ENCODE measurements at places on chromosomes 2 and 18. TPM values are rescaled to one million over a fixed set of nuclear protein-coding genes. Genes with fewer than 3 reads are reported as not detected.

DNA sequence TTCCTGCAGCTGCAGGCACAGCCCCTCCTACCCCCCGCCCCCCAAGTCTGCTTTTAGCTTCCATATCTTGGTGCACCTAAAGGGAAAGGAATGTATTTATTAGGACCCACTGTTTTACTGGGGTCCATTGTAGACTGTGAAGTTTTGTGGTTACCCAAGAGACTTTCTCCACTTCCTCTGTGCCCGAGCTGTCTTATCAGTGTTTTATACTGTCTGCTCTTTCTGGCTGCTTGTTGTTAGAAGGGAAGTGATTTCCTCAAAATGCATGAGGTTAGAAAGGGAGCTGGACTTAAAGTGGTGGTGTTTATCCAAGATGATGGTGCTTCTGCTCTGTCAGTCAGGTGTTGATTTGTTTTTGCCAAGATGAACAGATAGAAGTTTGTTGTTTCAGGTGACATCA, 85.0 kb downstream of the PTH2R start:
- DNase-seq, result no peak

DNA sequence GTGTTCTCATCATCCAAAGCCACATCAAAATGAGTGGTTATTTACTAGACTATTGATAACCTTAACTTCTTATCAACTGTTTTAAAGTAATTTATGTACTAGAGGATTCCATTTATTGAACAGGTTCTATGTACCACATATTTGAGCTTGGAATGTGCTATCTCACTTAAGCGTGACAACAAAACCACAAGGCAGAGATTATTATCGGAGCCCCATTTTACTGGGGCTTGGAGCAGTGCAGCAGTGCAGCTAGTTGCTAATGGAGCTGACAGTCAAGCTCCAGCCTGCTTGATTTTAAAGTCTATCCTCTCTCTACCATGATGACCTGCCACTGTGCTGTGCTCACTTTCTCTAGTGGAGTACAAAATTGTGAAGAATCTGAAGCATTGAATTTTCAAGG, 24.6 kb downstream of the GCG start:
- no peak for DNase-seq

DNA sequence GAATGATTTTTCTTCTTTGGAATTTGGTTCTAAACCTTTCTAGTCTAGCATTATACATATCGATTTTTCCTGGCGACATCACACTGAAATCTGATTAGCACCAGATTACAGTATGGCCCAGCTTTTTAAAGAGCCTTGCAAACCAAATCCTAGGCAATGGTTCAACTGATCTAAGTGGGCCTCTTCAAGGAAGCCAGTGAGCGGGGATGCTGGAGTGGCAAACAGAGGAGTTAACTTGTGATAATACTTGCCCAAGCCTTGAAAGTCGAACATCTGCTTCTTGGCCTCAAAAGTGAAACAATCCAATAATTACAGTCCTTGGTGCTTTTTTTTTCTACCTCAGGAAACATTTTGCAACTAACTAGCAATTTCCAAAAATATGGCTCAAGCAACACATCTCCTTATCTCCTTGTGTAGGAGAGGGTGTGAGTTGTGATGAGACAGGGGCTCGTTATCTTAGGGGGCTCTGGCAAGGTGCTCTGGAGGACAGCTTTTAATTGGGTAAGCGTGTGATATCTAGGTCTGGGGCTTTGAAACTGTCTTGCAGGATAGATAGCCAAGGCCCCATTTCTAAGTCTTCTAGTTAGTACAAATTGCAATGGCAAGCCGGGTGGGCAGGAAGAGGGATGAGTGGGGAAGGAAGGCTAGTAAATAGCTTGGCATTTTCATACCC, 240.2 kb upstream of the CCDC68 start:
- no peak for DNase-seq

- peak; percentile 19 for DNase-seq
These were observed 10.1 kb upstream of the ID2 start for GRCh38 chr2:8671802-8672201.

DNA sequence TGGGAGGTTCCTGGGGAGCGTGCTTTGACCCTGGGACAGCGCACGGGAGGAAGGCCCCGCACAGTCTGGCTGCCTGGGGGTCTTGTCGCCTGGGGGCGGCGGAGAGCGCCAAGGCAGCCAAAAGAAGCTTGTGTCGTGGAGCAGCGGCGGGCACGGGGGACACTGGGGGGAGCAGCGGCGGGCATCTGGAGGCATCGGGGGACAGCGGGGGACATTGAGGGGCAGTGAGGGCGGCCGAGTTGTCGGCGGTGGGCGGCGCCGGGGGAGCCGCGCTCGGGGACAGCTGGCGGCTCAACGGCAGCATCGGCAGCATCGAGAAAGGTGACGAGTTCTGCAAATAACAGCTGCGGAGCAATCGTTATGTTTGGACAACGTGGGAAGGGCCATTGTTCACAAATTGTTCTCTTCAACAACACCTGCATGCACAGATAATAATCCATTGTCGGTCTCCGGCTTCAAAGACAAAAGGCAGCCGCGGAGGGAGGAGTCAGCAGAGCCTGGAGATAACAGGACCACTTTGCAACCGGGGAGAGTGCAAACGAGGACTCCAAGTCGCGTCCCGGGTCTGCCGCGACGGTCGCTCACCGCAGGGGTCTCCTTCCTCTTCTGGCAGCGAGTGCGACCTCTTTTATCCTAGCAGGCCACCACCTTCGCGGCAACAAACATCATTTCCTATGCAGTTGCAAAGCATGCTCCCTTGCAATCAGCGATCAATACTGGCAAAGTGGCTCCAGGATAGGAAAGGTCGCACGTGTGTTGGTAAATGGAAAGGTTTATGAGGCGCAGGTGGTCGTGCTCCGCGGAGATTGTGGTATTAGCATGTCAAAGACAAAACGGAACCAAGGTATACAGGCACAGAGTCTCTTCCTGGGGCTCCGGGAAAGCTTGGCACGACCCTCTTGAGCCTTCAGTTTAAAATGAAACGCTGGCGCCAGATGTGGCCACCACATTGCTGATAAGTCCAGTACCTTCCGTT, 132.3 kb upstream of the DLX2 start:
- DNase-seq, result no peak

- no peak for DNase-seq
These were observed 20.5 kb downstream of the ITSN2 start for GRCh38 chr2:24339856-24340262.

GRCh38 chr18:25055076-25055475, 296.9 kb downstream of the ZNF521 start:
- DNase-seq, result no peak

DNA sequence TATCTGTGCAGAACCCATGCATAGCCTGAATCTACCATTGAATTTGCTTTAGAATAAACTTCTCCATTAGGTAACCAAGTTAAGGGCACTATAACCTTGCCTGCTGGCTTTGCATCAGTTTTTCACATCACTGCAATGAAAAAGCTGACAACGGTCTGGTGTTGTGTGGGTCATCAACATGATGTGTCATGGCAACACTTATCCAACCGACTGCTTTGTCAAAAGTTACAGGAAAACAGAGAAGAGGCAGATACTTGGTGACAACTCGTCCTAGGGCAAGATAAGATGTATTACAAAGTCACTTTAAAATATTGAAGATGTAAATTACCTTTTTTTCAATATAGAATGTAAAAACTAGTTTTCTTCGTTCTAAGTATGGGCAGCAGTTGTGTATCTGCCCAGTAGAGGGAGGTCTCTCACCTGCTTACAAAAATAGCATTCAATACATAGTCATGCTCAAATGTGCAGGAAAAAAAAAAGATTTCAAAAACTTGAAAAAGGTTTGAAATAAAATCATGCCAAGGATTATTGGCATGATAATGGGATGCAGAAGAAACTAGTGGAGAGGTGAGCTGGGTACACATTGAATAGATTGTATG, 96.3 kb downstream of the EVA1A start:
- no peak for DNase-seq

DNA sequence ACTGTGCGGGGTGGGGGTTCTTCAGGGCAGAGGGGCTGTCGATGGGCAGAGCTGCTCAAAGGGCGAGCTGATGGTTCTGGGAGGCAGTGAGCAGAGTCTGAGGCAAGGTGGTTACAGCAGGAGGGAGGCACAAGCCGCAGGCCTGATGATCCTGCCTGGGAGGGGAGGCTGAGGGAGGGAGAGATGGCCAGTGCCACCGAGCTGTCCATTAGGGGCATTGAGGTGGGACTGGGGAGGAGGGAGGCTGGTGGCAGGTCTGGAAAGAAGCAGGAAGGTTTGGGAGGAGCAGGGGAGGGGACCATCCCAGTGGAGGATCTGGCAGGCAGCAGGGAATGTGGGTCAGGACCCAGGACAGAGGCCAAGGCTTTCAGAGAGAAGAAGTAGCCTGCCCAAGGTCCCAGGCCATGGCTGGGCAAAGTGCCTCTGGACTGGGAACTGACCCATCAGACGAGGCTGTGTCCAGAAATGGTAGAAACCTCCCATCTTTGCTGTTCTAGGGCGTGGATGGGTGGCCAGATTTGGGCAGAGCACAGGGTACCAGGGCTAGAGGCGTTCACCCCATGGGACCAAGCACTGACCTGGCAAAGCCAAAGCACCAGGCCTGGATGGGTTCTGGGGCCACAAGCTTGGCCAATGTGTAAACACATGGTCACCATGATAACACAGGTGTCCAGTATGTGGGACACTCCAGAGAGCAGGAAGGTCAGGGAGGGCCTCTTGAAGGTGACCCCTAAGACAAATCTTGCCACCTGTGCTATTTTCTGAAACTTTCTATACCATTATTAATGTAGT, 55.5 kb downstream of the INHBB start:
- no peak for DNase-seq

GRCh38 chr2:10500601-10501361, 52.7 kb upstream of the ODC1 start:
- DNase-seq, result no peak

DNA sequence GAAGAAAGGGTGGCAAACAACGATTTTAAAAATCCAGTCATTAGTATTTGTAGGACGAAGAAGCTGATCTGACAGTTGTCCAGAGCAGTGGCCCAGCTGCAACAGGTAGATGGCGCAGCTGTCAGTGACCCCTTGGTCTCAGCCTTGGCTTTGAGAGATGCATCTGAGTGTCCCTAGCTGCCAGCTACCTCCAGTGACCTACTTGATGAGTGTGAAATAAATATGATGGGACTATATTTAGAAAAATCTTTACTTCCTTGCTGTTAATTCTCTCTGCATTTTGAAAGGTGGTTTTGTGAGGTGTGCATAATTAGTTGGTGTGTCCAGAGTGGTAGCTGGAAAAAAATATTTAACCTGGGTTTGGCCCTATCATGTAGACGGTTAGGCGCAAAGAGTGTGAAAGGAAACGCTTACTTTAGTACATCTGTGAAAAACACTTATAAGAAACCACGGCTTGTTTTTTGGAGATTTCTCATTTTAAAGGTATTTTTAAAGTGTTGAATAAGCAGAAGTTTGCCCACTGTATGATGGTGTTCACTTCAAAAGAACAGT, 963 bp downstream of the INPP1 start:
- no peak for DNase-seq

GRCh38 chr2:195694553-195694952, 37.5 kb downstream of the SLC39A10 start:
- DNase-seq, result no peak

DNA sequence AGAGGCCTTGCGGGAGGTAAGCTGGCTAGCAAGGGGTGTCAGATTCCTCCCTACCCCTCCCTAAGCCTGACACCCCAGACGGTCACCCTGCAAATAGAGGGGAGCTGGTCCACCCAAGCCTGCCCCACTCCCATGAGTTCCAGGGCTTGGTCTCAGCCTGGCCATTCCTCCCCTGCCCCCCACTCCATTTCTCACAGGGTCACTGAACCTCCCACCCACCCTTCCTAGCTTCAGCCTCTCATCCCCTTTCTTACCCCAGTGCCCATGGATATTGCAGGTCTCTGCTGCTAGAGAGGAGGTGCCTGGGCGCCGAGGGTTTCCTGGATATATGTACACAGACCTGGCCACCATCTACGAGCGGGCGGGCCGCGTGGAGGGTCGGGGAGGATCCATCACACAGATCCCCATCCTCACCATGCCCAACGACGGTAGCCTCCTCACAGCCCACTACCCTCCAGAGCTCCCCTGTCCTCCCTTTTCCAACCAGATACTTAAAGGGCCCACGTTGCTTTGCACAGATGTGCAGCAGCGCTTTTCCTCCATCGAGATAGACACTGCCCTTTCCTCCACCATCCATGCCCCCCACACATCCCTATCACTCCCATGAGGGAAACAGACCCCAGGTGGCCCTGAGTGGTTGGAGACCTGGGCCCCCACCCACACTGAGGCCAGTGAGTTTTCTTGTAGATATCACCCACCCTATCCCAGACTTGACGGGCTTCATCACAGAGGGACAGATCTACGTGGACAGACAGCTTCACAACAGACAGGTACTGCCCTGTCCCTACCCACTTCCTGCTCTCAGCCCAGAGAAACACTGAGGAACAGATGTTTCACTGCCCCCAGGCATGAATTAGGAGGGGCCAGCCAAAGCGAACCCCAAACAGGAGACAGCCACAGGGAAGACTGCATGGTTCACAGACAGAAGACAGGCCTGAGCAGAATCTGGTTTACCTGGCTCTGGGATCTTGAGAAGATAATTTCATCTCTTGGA, 15.2 kb upstream of the ANKRD53 start:
- peak; percentile 61 for DNase-seq

- no peak for DNase-seq
These were observed 278.0 kb upstream of the ID2 start for GRCh38 chr2:8403876-8404275.

GRCh38 chr18:33918571-33918970, 306.1 kb downstream of the NOL4 start:
- DNase-seq, result no peak

- DNase-seq, result no peak
These were observed 34.8 kb downstream of the HAT1 start for GRCh38 chr2:171957061-171957460.

- DNase-seq, result no peak
These were observed 12.9 kb downstream of the CCL20 start for GRCh38 chr2:227826563-227826962.

DNA sequence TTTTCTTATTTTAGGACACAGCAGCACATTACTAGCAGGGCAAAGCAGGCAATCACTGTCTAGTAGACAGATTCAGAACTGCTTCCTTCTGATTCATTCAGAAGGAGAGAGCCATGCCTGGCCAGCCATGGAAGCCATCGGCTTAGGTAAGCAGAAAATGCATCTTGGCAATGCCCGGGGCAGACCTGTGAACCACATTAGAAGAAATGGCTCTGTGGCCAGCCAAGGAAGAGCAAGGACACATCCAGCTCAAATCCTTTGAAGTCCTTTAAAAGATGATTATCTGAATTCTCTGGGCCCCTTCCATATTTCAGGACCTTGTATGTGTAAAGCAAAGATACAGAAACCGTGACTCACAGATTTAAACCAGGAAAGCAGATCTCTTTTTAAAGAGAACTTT, 227.4 kb downstream of the PID1 start:
- DNase-seq, result no peak

- DNase-seq, result no peak
These were observed 189.4 kb upstream of the ARL4C start for GRCh38 chr2:234686088-234686890.

Gene NAGK
- total RNA-seq, result 126 TPM

Gene SH3RF3
- total RNA-seq, result 7.4 TPM

Gene UNC80
- total RNA-seq, result not detected

Gene CPO
- not detected for total RNA-seq

Gene EVA1A
- 41.9 TPM for total RNA-seq

Gene SERPINB3
- not detected for total RNA-seq

Gene IL1RL2
- total RNA-seq, result 0.58 TPM

Gene COBLL1
- 95.3 TPM for total RNA-seq

Gene CNTNAP5
- total RNA-seq, result not detected

All from upper lobe of right lung (tissue), 1 donor.